ENCODE measurements at places on chromosomes 16 and 17. TPM values are rescaled to one million over a fixed set of nuclear protein-coding genes. Genes with fewer than 3 reads are reported as not detected.

Gene UBE2G1
- total RNA-seq, result 123 TPM

DNA sequence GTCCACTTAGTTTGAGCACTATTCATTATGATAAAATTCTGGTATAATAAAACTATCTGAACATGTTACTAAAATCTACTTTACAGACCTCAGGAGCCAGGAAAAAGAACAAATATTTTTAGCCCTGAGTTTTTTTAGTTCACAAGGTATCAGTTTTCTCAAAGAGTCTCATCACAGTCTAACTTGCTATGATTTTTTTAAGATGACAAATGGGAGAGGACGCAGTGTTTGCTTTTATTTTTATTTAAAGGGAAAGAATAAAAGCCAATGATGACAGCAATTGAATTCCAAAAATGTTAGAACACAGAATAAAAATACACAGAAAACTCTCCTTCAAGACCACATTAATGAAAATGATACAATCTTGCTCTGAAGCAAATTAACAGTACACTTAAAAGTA, 7.4 kb downstream of the MED13 start:
- DNase-seq, result peak; percentile 4

- DNase-seq, result no peak
Measured at GRCh38 chr16:62019851-62020250, 16.4 kb downstream of the CDH8 start.

DNA sequence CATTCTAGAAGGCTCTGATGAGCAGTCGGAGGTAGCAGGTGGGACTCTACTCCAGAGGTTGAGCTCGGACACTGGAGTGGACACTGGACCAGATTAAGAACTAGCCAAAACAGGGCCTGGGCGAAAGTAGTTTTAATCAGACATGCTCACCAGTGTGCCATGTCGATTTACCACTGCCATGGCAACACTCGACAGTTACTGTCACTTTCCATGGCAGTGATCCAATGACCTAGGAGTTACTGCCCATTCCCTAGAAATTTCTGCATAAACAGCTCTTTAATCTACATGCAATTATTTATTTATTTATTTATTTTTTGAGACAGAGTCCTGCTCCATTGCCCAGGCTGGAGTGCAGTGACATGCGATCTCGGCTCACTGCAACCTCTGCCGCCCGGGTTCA, 7.2 kb upstream of the METTL9 start:
- DNase-seq, result no peak

DNA sequence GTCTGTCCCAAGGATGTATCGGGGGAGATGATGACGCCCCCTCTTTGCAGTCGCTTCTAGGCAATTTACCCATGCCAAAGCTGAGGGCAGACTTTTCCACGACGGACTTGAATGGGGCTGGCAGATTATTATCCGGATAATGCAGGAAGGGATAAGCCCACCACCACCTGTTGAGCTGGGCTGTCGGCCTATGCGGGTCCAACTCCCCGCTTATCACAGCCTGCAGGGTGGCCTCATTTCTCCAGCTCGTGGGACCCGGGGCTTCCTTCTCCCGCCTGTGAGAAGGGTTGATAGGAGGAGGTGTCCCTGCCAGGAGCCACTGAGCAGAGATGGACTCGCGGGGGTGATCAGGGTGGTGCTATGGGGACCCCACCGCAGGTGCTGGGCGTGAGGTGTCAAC, 559 bp downstream of the CACNG5 start:
- DNase-seq, result no peak

GRCh38 chr17:35825206-35825605, 15.9 kb downstream of the TAF15 start:
- no peak for DNase-seq

DNA sequence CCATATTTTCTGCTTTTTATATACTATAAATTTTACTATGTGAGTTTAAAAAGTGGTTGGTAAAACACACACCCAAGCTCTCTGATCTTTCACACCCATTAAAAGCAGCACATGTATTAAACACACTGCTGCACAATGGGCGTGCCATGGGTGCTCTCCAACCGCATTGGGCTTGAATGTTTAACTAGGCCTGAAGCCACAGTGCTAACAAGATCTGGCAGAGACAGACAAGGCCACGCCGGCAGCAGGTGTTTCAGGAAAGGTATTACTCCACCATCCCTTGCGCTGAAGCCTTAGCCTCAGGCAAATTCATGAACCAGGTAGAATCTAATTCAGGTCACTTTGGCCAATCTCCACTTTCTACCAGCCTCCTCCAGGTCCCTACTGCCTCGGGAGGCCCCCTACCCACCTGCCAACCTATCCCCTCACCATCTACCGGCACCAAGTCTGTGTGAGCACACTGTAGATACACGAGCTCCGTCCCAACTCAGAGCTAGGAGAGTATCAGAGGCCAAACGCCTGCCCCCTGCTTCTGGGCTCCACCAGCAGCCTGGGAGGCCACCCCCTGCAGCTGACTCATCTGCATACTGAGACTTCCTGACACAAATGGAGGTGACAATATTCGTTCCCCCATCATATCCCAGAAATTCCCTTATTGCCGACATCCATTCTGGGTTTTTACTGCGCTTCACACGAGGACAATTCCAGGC, 95.0 kb downstream of the ADCY9 start:
- no peak for DNase-seq

DNA sequence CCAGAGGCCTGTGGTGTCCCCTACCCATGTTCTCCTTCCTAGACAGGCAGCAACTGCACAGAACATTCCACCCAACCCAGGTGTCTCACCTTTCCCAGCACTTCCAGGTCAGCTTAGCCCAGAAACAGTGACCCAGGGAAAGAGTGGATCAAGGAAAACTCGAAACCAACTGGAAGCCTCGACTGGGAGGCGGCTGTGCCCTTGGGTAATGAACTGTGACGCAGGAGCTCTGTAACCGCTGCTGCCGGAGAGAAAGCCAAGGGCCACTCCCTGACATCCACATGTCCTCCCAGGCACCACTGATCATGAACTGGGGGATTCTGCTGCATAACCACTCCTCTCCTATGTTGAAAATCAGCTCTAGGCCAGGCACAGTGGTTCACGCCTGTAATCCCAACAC, 34.4 kb downstream of the WDR59 start:
- no peak for DNase-seq

GRCh38 chr16:27208796-27209195, 5.5 kb downstream of the KDM8 start:
- DNase-seq, result no peak

GRCh38 chr16:72875291-72876031, 172.5 kb downstream of the ZFHX3 start:
- DNase-seq, result no peak

All from astrocyte (in vitro differentiated cells and primary cell).